Activated CD8-positive, alpha-beta T cell treated with anti-CD3 and anti-CD28 coated beads, Interleukin-2, amount 10 ng/mL, durations not matched to agents 7 days and 5 days (primary cell): ENCODE measurements at places on chromosomes 11 and 22. TPM values are rescaled to one million over a fixed set of nuclear protein-coding genes. Genes with fewer than 3 reads are reported as not detected.

TBRG1 gene
- 36.2 TPM for total RNA-seq

SYT13 gene
- total RNA-seq, result not detected

KRTAP5-7 gene
- total RNA-seq, result not detected

GLYAT gene
- not detected for total RNA-seq

- H3K4me1 ChIP-seq, result no peaks in the 10 kb centered on the region
- H3K27me3 ChIP-seq, result peaks cover 14% of the 10 kb centered on the region
- no peaks in the 10 kb centered on the region for H3K36me3 ChIP-seq
Measured at GRCh38 chr11:86610559-86611341, 61.7 kb downstream of the ME3 start.

- DNase-seq, result peak; percentile 74
- H3K27me3 ChIP-seq, result peaks cover 28% of the 10 kb centered on the region
- no peaks in the 10 kb centered on the region for H3K36me3 ChIP-seq
- H3K4me1 ChIP-seq, result peaks cover 7% of the 10 kb centered on the region
- peak within 1 kb of the TSS; percentile 59 for H3K4me3 ChIP-seq
- H3K27ac ChIP-seq, result peak within 1 kb of the TSS; percentile 71
Measured at GRCh38 chr11:75768112-75768908, at the start of gene DGAT2. Gene DGAT2, plus strand, starts transcription at chr11:75768778. Its CDS starts 214 bp downstream, at chr11:75768992.

DNA sequence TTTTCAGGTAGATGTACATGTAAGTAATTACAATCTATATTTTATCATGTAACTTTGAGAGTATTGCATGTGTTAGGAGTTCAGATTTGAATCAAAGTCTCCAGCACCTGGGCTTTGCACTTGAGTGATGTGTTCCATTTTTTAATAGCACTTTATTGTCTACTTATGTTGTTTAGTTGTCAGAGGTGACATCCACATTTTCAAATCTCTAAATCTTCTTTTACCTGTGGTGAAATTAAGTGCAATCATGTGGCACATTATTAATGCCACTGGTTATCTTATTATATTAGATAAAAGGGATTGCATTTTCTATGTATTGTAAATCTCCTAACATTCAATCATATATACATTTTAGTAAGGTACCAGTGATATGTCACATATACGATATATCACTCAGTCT lies 333.4 kb downstream of the AASDHPPT start:
- no peak for DNase-seq
- H3K27me3 ChIP-seq, result no peaks in the 10 kb centered on the region
- H3K4me1 ChIP-seq, result no peaks in the 10 kb centered on the region
- no peak overlapping the region for H3K27ac ChIP-seq
- no peaks in the 10 kb centered on the region for H3K36me3 ChIP-seq

- H3K36me3 ChIP-seq, result peaks cover 30% of the 10 kb centered on the region
- peak overlapping the region; percentile 3 for H3K27ac ChIP-seq
- H3K27me3 ChIP-seq, result no peaks in the 10 kb centered on the region
- peaks cover 13% of the 10 kb centered on the region for H3K4me1 ChIP-seq
- no peak overlapping the region for H3K4me3 ChIP-seq
Measured at GRCh38 chr22:31869739-31870138, 74.6 kb upstream of the YWHAH start.

GRCh38 chr22:41302021-41302767 lies 869 bp downstream of the ZC3H7B start:
- no peak for DNase-seq
- peaks cover 34% of the 10 kb centered on the region for H3K4me1 ChIP-seq
- H3K27me3 ChIP-seq, result no peaks in the 10 kb centered on the region
- peak overlapping the region; percentile 79 for H3K4me3 ChIP-seq

DNA sequence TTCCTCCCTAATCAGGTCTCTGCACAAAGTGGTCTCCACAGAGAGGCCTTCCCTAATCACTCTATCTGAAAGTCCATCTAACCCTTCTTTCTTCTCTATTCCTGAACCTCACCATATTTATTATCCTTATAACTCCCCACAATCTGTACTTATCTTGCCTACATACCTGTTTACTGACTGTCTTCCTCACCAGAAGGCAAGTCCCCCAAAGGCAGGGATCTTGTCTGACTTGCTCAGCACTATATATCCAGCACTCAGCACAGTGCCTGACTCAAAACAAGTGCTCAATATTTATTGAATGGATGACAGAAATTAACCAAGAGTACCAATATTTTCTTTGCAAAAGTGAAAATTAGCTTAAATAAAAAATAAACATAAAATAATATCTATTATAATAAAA lies 5.5 kb downstream of the DCUN1D5 start:
- H3K36me3 ChIP-seq, result peaks cover 30% of the 10 kb centered on the region
- H3K4me3 ChIP-seq, result no peak overlapping the region
- H3K4me1 ChIP-seq, result peaks cover 24% of the 10 kb centered on the region

DNA sequence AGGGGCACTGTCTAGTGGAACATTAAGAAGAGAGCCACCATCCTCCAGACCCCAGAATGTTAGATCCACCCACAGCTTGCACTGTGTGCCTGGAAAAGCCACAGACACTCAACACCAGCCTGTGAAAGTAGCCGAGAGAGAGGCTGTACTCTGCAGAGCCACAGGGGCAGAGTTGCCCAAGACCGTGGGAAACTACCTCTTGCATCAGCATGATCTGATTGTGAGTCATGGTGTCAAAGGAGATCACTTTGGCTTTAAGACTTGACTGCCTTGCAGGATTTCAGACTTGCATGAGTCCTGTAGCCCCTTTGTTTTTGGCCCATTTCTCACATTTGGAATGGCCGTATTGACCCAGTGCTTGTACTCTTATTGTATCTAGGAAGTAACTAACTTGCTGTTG lies 115.9 kb upstream of the CCDC179 start:
- H3K36me3 ChIP-seq, result no peaks in the 10 kb centered on the region
- DNase-seq, result no peak
- H3K4me1 ChIP-seq, result no peaks in the 10 kb centered on the region
- H3K27me3 ChIP-seq, result no peaks in the 10 kb centered on the region
- H3K27ac ChIP-seq, result no peak overlapping the region
- H3K4me3 ChIP-seq, result no peak overlapping the region

DNA sequence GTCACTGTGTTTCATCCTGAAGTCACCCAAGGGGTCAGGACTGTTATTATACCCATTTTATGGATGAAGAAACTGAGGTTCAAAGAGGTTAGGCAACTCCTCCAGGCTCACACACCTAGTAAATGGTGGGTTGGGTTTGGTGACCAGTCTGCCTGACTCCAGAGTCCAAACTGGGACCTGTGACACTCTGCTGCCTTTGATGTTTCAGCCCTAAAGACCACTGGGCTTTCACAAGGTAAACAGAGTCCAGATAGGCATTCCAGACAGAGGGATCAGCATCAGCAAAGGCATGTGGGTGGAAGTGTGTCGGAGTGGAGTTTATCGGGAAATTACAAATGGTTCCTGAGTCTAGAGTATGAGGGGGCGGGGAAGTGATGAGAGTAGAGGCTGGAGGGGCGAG lies 38.5 kb downstream of the MICAL2 start:
- H3K4me3 ChIP-seq, result no peak overlapping the region
- no peak for DNase-seq
- H3K27me3 ChIP-seq, result no peaks in the 10 kb centered on the region
- H3K27ac ChIP-seq, result peak overlapping the region; percentile 78
- H3K36me3 ChIP-seq, result peaks cover 16% of the 10 kb centered on the region

DNA sequence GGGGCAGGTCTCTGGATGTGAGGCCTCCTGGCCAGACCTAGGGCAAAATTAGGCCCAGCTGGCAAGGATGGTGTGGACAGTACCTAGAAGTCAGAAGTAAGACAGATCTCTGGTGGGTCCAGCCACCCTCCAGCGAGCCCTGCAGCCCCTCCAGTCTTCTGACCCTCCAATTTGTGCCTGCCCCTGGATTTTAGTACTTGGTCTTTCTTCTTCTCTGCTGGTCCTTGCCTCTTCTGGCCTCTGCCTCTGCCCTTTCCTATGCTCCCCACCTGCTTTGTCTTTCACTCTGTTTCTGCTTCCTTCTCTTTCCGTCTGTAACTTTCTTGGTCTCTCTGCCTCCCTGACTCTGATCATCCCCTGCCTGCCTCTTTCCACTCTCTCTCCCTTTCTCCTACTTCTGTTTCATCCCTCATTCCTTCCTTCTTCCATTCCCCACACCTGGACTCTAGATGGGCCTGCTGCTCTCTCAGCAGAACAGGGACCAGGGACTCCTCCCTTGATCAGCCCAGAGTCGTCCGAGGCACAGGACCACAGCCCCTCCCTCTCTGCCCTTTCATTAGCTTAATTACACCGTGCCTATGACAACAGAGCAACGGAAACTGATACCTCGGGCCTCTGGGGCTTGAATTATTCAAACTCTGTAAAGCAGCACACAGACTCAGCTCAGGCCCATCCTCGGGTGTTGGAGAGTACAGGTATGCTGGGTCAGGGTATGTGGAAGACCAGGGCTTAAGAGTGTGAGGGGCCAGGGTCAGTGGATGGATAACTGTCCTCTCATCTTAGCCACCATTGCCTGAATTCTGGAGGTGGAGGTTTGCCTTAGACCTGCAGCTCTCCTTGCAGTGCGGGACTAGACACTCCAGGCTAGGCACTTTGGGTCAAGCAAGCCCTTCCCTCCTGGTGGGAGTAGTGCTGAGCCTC lies at the start of gene CHRNA10:
TSS of gene CHRNA10 (minus strand) at position 51 of the 921 bp plus-strand sequence. CDS start 72 bp downstream, outside the sequence.
- H3K4me3 ChIP-seq, result no peak within 1 kb of the TSS
- H3K27me3 ChIP-seq, result no peaks in the 10 kb centered on the region
- no peak for DNase-seq
